Glomerular endothelial cell (primary cell): ENCODE measurements at places on chromosomes 1 and 21. TPM values are rescaled to one million over a fixed set of nuclear protein-coding genes. Genes with fewer than 3 reads are reported as not detected.

DNA sequence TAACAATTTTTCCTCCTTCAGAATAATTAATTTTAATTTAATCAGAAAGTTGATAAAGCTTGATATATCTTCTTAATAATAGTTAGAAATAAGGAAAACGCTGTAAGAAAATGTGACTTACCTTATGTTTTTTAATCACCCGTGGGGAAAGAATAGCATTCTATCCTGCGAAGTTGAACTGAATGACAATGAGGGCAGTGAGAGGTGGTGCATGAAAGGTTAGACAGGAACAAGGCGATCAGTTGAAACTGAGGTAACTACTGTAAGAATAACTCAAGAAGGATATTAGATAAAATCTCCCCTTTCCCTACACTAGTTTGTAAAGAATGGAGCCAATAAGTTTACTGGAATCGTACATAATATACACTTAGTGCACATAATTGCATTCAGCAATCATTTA lies 655.0 kb upstream of the NCAM2 start:
- DNase-seq = no peak

- no peak for DNase-seq
Measured at GRCh38 chr1:6001992-6002576, 9.9 kb upstream of the NPHP4 start.

GRCh38 chr1:77683160-77684148 lies 996 bp upstream of the ZZZ3 start:
- DNase-seq = no peak

Gene ERVH48-1
- not detected in 2 replicates for total RNA-seq

DNA sequence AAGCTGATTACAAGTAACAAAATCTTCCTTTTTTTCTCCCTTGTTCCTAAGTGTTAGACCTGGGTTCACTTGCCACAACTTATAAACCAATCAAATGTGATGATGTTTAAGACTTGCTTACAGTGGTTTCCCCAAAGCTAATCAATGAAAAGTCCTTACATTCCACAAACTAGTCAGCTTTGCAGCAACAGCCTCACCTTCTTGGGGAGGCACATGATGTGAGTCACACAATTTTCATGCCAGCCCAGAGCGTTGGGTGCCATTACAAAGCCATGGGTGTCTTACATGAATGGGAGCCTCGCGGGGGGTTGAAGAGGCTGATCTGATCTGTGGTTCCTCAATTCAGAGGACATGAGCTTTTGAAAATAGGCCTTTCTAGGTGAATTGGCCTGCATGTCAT lies 91.6 kb upstream of the UBE2U start:
- no peak for DNase-seq

Gene LSS
- 91.5 and 136 TPM in 2 replicates for total RNA-seq

Gene FALEC
- total RNA-seq = not detected in 2 replicates

DNA sequence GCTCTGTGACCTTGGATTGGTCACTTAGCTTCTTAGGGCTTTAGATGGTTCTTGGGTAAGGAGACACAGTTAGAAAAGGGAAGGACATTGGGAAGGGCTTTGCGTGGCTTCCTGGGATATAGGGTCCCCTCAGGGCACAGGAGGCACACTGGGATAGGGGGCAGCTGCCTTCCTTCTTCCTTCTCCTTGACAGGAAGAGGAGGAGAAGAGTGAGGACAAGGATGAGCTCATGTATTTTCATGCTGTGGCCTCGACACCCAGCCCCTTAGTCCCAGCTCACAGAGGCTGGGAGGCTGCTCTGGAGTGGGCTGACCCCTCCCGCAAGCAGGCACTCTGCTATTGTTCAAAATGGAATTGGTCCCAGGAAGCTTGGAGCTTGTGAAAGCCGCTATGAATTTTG lies 45.7 kb upstream of the POU3F1 start:
- DNase-seq = no peak

Gene DYRK3
- total RNA-seq = 13.3 and 15.8 TPM in 2 replicates

Gene GBP7
- not detected in 2 replicates for total RNA-seq

GRCh38 chr1:107277022-107277421 lies 136.2 kb downstream of the NTNG1 start:
- peak; percentile 29 for DNase-seq

- DNase-seq = no peak
Measured at GRCh38 chr1:241423541-241424479, 66.8 kb upstream of the RGS7 start.

Gene FYB2
- not detected in 2 replicates for total RNA-seq

- DNase-seq = no peak
Measured at GRCh38 chr1:26540351-26540750, 10.8 kb downstream of the RPS6KA1 start.

Gene EGLN1
- total RNA-seq = 46.3 and 47.1 TPM in 2 replicates

Gene KIAA1614
- total RNA-seq = 3.4 and 5.1 TPM in 2 replicates

DNA sequence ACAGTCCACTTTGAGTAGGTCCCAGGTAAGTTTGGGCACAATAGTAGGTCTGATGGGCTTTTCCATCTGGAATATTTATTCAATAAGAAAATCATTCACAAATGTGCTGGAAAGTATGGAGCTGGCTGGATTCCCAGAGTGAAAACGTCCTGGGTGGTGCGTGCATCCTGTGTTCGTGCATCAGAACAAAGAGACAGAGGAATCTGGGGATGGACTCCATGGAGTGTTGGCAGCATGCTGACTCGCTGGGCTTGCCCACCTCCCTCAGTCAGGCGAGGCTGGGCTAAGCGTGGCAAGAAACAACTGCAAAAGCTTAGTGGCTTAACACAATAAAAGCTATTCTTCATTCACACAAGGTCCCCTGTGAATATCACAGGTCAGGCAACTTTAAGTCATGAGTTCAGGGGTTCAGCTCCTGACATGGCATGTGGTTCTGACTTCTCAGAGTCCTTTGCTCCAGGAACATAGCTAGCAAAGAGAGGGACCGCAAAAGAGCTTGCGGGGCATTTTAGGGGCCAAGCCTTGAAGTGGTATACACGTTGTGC lies 151.6 kb upstream of the ZNF644 start:
- no peak for DNase-seq

DNA sequence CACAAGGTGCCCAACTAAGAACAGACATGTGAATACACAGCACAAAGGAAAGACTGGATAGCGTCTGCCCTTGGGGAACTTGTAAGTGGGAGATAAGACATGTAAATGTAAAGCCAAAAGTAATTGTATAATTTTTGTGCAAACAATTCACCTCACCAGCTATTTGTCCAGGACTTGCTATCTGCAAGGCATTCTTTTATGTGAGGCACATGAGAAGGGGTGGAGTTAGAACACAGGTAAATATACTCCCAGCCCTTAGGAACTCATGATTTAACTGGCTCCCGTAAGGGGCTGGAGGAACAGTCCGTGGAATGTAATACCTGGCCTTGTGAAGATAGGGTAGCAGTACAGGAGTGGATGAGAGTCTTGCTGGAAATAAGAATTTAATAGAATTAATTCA lies 61.3 kb downstream of the CDK18 start:
- no peak for DNase-seq

- DNase-seq = no peak
Measured at GRCh38 chr1:41353744-41354143, 7.5 kb upstream of the FOXO6 start.

Gene RNU1-4
- under 0.01 TPM in 2 replicates for total RNA-seq
